Lower leg skin (tissue), 4 donors: ENCODE measurements at places on chromosomes 3 and 15.

GRCh38 chr15:101543926-101544612, 54.6 kb upstream of the PCSK6 start:
- no peak for DNase-seq

DNA sequence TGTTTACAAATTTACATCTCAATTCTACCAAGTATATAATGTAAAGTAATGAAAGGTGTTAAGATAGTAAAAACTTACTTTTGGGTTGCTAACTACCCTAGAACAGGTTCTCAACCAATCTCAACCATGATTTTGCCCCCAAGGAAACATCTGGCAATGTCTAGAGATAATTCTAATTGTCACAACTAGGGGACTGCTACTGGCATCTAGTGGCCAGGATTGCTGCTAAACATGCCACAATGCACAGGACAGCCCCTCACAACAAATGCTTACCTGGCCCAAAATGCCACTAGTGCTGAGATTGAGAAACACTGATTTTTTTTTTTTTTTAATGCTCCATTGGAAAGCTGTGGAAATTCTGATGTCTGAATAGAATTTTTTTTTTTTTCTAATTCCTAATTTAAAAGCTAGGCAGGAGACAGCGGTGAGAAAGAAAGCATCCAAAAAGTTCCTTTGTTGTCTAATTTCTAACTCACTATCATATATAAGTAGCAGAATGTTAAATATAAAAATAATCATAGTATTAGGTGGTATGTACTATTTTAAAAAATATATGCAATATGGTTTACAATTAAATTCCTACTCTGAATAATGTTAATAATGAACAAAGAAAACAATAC, 81.5 kb downstream of the TJP1 start:
- no peak for DNase-seq

DNA sequence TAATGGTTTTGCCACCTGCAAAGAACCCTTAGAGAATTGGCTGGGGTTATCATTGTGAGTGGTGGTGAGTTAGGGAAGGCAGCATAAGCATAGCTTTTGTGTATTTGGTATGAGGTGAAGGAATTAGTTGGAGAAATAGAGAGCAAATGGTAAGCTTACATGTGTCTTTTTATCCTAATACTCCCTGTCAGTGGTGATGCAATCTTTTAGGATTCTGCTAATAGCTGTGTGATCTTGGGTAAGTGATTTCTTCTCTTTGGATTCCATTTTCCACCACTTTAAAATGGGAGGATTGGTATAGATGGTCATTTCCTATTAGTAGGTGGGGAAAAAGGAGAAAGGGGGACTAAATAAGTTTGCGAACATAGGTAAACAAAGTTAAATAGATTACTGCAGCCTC, 30.9 kb downstream of the PIAS1 start:
- DNase-seq: no peak

GRCh38 chr15:62558640-62559380, 393.7 kb upstream of the C2CD4B start:
- no peak for DNase-seq

- DNase-seq: no peak
These were observed 224.8 kb upstream of the NANOGP8 start for GRCh38 chr15:35309886-35310285.
